Stimulated activated CD8-positive, alpha-beta memory T cell treated with anti-CD3 and anti-CD28 coated beads, Interleukin-4, amount 100 ng/mL, for 1 hour (primary cell): ENCODE measurements at places on chromosomes 5 and 9.

- no peak for DNase-seq
Measured at GRCh38 chr9:17531642-17532254, 47.1 kb upstream of the SH3GL2 start.

GRCh38 chr5:17944046-17944445 is 309.8 kb downstream of the TAF11L14 start:
- no peak for DNase-seq

GRCh38 chr5:135208903-135209721 is 175.1 kb upstream of the PITX1 start:
- DNase-seq: no peak

DNA sequence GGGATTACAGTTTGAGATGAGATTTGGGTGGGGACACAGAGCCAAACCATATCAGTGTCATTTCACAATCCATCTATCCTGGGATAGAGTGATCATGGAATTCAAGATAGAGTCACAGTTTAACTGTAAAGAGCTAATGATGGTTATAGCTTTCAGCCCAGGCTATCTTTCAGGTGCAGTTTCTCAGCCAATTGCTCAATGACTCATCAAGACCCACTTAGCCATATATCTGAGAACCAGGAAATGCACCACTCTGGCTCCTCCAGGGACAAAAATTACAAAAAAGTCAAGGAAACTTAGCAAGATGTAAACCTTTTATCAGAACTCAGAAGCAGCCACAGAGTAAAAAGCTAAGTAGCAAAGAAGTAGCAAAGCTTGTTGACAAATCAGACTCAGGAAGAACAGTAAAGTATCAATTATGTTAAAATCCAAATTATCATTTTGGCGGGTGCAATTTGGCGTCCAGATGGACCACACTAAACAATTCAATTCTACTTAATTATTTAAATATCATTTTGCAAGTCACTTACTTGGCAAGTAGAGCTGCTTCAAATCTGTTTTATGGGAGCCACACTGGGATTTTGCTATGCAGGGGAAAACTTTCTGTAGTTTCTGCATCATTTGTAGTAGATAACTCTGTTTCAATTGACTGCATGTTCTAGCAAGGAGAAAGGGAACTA is 169.4 kb downstream of the TLE1 start:
- no peak for DNase-seq

GRCh38 chr9:37839496-37840461 is 39.2 kb downstream of the DCAF10 start:
- DNase-seq: no peak

- DNase-seq: no peak
Measured at GRCh38 chr9:123465304-123465703, 109.3 kb downstream of the CRB2 start.

GRCh38 chr5:9564752-9565151 is 18.9 kb upstream of the SEMA5A start:
- DNase-seq: no peak

GRCh38 chr5:35248843-35249780 is 18.8 kb upstream of the PRLR start:
- DNase-seq: no peak

- DNase-seq: no peak
Measured at GRCh38 chr5:22837803-22838202, 15.3 kb downstream of the CDH12 start.

GRCh38 chr9:18745710-18746109 is 271.8 kb downstream of the ADAMTSL1 start:
- no peak for DNase-seq

- DNase-seq: no peak
Measured at GRCh38 chr5:99019812-99020697, 91.2 kb upstream of the CHD1 start.

- no peak for DNase-seq
Measured at GRCh38 chr9:33180526-33181184, 13.5 kb upstream of the B4GALT1 start.

DNA sequence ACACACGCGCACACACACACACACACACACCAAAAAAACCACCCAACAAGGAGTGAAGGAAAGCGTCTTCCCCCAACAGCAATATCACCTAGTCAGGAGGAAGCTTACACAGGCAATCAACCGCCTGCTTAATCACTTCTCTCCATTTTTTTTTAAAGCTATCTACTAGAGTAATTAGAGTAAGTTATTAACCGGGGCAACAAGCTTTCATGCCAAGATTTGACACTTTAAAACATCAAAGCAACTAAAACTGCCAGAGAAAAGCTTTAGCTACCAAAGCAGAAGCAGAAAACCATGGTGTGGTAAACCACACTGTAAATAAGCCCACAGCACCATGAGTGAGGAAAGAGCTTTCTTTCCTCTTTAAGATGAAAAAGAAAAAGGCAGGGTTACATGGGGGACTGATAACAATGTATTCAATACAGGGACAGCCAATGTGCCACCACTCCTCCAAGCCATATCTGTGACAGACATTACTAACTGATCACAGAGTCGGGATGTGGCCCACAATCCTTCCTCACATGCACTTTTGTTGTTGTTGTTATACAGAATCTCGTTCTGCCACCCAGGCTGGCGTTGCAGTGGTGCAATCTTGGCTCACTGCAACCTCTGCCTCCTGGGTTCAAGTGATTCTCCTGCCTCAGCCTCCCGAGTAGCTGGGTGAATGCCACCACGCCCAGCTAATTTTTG is 282.1 kb downstream of the CRB2 start:
- no peak for DNase-seq

- no peak for DNase-seq
Measured at GRCh38 chr9:136059851-136060670, 35.0 kb downstream of the NACC2 start.
